Cerebellum (tissue), 4 donors: ENCODE measurements at places on chromosomes 2 and 18. TPM values are rescaled to one million over a fixed set of nuclear protein-coding genes. Genes with fewer than 3 reads are reported as not detected.

Gene TSPYL6
- 0.18 TPM for total RNA-seq

Gene IL1RN
- total RNA-seq = not detected

Gene ABCG8
- 0.27 TPM for total RNA-seq

Gene LINC00305
- total RNA-seq = not detected

Gene TEX44
- total RNA-seq = not detected

Gene CROCC2
- not detected for total RNA-seq

Gene KIF3C
- 68.1 TPM for total RNA-seq

Gene PTCD3
- 124 TPM for total RNA-seq

Gene GALNT13
- total RNA-seq = 14.2 TPM

Gene RETREG2
- 42.8 TPM for total RNA-seq

Gene SPATA3
- not detected for total RNA-seq

Gene PIEZO2
- total RNA-seq = 11.0 TPM

Gene ROCK1
- 73.0 TPM for total RNA-seq

Gene INO80B
- total RNA-seq = 9.2 TPM

Gene ARL4C
- total RNA-seq = 17.5 TPM

Gene MALT1
- 31.1 TPM for total RNA-seq

Gene ACOXL
- 0.18 TPM for total RNA-seq

Gene CYS1
- total RNA-seq = 0.45 TPM

Gene PLCD4
- total RNA-seq = 1.2 TPM

Gene C2orf92
- total RNA-seq = 15.7 TPM

Gene CPO
- total RNA-seq = not detected

Gene LOXHD1
- 0.18 TPM for total RNA-seq

Gene TXNDC2
- total RNA-seq = not detected

Gene AQP12B
- total RNA-seq = not detected

Gene MATN3
- 3.1 TPM for total RNA-seq

Gene OTOF
- total RNA-seq = 1.4 TPM

Gene CYP26B1
- 47.5 TPM for total RNA-seq

Gene HAAO
- 2.7 TPM for total RNA-seq

Gene TGFA
- 11.2 TPM for total RNA-seq
